ENCODE measurements at places on chromosomes 7 and 10. TPM values are rescaled to one million over a fixed set of nuclear protein-coding genes. Genes with fewer than 3 reads are reported as not detected.

PPA1 gene
- 175 TPM for total RNA-seq

BEND7 gene
- total RNA-seq: not detected

GRCh38 chr7:83850125-83850524 is 201.2 kb upstream of the SEMA3E start:
- no peak for DNase-seq
- H3K36me3 ChIP-seq: no peaks in the 10 kb centered on the region
- H3K27me3 ChIP-seq: no peaks in the 10 kb centered on the region
- no peaks in the 10 kb centered on the region for H3K4me1 ChIP-seq
- no peak overlapping the region for H3K27ac ChIP-seq

DNA sequence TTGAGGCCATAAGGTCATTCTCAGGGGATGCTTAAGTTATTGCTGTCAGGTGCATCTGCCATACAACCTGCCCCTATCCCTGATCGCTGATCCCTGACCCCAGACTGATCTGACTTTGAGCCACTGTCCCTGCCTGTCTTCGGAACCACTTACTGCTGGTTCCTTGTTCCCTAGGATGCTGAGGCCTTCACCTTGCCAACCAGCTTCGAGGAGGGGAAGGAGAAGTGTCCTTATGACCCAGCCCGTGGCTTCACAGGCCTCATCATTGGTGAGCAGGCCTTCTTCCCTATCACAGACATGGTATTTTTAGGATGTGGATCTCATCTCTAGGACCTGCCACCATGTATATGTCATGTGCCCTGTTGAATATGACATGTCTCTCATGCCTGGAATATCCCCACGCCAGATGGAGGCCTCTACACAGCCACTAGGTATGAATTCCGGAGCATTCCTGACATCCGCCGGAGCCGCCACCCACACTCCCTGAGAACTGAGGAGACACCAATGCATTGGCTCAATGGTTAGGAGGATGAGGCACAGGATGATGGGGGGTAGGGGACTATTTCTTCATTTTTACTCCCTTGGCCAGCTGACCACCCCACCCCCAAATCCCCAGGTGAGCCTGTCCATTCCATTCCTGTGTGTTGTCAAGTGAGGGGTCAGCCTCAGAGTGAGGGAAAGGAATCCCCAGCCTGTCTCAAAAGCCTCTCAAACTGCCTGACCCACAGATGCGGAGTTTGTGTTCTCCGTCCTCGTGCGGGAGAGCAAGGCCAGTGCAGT is 9.0 kb downstream of the MRPL43 start:
- H3K27ac ChIP-seq: no peak overlapping the region
- H3K27me3 ChIP-seq: no peaks in the 10 kb centered on the region
- H3K4me1 ChIP-seq: no peaks in the 10 kb centered on the region
- peaks cover 2% of the 10 kb centered on the region for H3K36me3 ChIP-seq

Measured in activated CD8-positive, alpha-beta T cell treated with anti-CD3 and anti-CD28 coated beads, Interleukin-2, amount 10 ng/mL, durations not matched to agents 7 days and 5 days (primary cell).